Stimulated activated naive CD4-positive, alpha-beta T cell (primary cell): ENCODE measurements at places on chromosomes 3 and 15.

- DNase-seq: no peak
These were observed 464.9 kb downstream of the MFSD1 start for GRCh38 chr3:159266779-159267178.

GRCh38 chr3:35777563-35778554, 138.5 kb downstream of the ARPP21 start:
- DNase-seq: no peak

- DNase-seq: no peak
These were observed 146.5 kb downstream of the MEGF11 start for GRCh38 chr15:66107070-66107469.

GRCh38 chr3:10248984-10249748, 907 bp downstream of the TATDN2 start:
- peak; percentile 54 for DNase-seq

DNA sequence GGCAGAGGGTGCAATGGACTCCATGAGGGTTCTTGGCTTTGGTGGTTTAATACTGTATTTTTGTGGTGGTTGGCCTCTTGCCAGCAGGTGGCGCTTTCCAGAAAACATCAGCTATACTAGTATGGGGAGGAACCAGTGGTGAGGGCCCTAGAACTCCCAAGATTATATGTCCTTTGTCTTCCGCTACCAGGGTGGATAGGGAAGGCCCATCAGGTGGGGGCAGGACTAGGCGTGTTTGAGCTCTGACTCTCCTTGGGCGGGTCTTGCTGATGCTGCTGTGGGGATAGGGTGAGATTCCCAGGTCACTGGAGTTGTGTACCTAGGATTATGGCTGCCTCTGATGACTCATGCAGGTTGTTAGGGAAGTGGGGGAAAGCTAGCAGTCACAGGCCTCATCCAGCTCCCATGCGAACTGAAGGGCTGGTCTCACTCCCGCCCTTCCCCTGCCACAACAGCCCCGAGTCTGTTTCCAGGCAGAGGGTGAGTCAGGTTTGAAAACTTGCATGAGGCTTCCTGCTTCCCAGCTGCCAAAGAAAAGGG, 357.7 kb downstream of the OTOL1 start:
- no peak for DNase-seq

DNA sequence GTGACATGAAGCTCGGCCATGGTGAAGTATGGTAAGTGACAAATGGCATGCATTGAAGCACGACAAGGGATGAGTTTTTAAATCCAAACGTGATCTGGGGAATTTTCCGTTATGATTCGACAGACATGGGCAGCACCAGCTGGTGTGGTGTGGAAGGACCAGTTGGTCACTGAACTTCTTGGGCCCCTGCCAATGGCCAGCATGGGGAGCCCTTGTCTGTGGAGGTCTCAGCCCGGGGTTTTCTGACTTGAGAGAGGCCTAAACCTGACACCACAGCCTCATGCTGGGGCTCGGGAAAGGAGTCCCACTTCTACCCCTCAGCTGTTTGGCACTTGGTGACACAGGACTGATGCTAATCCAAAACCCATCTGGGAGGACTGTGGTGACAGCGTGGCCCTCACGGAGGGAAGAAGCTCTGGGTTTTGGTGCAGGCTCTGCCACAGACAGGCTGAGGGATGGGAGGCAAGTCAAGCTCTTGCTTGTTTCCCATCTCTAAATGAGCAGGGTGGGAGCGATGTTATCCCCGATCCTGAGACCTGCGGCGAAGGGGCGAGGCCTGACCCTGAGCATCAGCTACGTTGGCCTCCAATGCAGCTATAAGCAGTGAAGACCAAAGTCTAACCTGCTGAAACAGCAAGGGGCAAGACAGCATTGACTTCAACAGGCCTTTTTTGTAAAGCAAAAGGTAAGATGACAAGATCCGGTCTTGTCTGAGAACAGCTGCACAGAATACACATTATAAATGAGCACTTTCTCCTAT, 69.5 kb downstream of the ATP1B3 start:
- no peak for DNase-seq

DNA sequence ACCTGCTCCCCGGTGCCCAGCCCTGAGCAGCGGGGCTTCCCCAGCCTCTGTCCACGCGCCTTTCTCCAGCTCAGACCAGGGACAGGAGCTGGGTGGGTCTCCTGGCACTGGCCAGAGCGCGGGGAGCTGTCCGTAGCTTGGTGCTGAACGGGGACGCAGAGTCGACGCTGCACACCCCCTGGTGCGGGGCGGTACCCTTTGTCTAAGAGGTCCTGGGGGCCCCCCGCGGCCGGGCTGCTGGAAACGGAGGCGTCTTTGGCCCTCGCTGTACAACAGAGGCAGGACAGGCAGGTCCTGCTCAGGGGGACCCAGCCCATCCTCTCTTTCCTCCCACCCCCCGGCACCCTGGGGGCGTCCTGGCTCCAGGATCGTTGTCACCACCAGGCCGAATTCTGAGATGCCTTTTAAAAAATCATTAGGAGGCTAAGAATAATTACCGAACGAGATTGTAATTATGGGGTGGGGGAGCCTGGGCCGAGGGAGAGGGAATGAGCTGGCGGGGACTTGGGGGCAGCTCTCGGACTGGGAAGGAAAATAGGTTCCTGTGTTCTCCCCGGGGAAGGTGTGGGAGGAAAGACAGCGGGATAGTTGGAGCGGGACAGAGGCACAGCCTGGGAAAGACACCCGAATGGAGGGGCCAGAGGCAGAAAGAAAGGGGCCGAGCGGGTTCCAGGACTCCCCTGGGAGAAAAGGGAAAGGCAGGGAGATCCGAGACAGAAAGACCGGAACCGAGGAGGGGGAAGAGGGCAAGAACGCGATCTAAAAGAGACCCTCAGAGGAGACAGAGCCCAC, 4.1 kb upstream of the SKOR1 start:
- DNase-seq: peak; percentile 11

DNA sequence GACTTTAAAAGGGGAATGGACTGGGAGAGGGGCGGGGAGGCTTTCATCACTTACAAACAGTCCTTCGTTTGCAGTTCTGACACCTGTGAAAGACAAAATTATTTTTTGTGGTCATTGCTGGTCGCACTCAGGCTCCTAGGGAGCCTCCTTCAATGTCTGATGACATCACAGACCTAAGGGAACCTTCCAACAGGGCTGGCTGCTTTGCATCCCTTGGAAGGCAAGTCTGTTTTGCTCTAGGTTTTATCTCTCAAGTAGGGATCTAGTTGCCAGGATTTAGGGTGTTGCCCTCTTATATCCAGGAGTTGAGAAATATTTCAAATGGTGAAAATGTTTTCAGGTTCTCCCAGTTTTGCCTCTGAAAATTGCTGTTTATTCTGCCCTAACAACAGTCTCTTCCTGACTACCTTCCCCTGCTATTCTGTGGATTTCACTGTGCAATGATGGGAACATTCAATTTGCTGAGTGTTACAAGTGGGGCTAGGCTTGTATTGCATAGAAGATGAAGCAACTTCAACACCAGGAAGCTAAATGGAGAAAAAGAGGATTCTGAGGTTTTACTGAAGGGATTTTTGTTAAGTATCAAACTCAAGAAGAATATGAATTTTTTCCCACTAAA, 75.9 kb upstream of the ARRDC4 start:
- DNase-seq: no peak

DNA sequence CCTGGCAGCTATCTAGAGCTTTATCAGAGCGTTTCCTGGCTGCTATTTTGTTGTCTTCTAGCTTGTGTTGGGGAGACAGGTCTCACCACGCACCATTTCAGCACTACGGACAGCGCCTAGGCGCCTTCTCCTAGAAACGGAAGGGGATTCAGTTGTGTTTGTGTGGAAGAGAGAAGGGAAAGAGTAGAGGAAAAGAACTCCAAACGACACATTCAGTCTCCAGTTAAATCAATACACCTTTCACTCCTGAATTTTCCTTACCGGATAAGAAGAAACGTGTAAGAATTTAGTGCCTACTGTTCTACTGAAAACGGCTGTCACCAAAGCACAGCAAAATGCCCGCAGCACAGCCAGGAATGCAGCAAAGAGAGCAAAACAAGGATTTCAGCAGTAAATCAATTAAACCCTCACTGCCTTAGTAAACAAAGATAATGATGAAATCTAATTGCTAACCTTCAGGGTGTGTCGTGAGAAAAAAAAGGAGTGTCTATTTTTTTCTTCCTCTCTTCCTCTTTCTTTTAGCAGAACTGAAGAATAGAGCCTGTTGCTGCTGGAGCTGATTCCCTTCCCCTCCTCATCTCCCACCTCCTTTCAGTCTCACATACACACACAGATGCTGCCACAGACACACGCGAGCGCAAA, 412 bp upstream of the CTXN2 start:
- peak; percentile 14 for DNase-seq

- no peak for DNase-seq
These were observed 29.7 kb downstream of the HAPLN3 start for GRCh38 chr15:88865498-88866099.

DNA sequence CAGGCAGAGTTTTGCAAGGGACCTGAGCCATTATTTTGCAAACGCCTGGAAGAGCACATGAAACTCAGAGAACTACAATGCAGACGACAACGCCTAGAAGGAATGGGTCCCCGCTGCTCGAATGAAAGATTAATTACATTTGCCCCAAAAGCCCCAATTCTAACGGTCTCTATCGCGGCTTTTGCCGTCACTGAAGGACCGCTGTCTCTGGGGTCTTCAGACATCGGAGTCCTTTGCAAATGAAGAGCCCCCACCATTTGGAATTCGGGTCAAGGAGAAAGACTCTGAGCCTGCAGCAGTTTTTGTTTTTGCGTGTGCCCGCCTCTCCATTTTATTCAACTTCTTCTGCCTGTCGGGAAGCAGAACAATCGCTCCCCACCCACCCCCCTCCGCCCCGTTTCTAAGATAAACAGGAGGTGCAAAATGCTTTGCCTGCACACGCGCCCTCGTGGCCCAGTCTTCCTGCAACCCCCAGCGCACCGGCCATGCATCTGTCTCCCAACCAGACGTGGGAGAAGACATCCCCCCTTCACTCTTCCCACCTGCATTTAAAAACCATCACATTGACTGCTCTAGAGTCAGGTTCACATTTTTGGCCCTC, 13.5 kb downstream of the SOX2 start:
- DNase-seq: no peak

- no peak for DNase-seq
These were observed 89.4 kb downstream of the RFTN1 start for GRCh38 chr3:16423947-16424673.

DNA sequence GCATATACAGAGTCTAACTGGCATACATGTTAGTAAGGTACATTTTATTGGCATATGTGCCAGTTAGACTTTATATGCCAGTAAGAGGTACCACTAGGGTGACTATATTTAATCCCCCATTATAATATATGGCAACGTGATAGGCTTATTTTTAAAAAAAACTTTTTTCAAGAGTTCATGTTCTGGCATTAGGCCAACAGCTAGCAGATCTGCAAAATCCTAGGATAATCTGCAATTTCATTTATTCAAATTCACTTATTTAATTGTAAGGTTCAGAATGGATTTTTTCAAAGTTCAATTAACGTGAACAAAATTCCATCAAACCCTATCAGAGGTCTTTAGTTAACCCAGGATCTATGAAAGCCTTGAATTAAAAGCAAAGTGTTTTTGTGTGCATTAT, 31.9 kb downstream of the NIT2 start:
- DNase-seq: no peak

DNA sequence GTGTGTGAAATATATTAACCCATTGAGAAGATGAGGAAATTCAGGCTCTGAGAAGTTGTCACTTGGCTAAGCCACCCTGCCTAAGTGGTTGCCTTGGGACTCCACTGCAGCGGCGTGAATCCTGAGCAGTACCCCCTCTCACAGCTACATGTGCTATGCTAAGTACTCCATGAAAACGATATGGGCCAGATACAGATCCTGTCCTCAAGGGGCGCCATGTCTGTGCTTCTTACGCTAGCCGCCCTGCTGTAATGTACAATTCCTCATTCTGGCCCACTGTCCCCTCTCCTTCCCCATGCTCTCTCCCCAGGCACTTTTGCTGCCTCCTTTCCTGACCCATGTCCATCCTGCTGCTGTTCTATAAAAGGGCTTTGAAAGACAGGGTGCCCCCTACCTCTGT, 140.3 kb downstream of the FEZF2 start:
- DNase-seq: no peak

DNA sequence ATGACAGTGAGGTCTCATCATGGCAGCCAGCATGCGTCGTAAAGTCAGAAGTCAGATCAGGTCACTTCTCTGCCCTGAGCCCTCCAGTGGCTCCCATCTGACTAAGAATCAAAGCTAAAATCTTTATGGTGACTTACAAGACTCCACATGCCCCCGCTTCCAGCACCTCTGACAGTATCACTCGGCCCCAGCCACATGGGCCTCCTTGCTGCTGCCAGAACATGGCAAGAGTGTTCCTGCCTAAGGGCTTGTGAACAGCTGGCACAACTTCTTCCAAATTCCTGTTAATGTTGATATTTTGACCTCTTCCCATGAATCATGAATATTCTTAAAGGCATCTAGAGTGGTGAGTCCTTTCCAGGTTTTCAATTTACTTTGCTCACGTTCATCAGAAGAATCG, 20.5 kb downstream of the POLR2M start:
- DNase-seq: no peak

- DNase-seq: no peak
These were observed at the start of gene MUC13 for GRCh38 chr3:124934577-124934976. MUC13 (minus strand) TSS chr3:124934751; CDS start chr3:124934712, 39 bp downstream.

- no peak for DNase-seq
These were observed 162.8 kb upstream of the TPM1 start for GRCh38 chr15:62879770-62880169.

DNA sequence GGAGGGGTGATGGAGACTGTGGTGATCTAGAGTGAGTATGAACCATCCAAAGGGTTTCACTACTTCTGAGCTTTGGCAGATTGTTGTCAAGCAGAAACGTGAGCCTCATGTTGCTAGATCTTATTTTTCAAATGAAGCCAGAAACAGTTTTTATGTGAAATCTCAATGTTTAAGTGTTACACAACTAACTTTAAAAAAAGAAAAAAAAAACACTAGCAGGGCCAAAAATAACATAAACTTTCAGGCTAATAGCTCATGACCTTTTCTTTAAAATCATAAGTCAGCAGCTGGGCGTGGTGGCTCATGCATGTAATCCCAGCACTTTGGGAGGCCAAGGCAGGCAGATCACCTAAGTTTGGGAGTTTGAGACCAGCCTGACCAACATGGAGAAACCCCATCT, 2.1 kb upstream of the HTR3D start:
- no peak for DNase-seq

DNA sequence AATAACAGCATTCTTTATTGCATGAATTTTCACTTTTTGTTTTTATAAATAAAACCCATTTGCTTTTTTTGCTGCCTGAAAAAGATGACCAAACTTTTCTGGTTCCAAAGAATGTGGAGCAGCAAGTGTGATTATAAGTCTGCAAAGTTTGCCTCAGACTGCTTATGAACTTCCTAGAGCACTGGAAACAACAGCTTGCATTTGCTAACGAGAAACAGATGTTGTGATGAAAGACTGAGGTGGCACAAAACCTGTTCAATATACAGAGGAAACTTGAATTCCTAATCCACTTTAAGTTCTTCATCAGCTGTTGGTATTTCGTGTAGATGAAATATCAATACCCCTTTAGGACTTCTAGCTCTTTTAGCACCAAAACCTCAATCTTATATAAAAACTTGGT, 9.3 kb downstream of the ZPLD1 start:
- DNase-seq: no peak

GRCh38 chr15:80459818-80460217, 55.6 kb downstream of the ARNT2 start:
- DNase-seq: no peak

GRCh38 chr15:48090666-48091065, 30.1 kb upstream of the SLC24A5 start:
- DNase-seq: no peak
